Skin of body (tissue), 3 donors: ENCODE measurements at places on chromosomes 16 and 17. TPM values are rescaled to one million over a fixed set of nuclear protein-coding genes. Genes with fewer than 3 reads are reported as not detected.

The APOBR gene
- 1.7 TPM for total RNA-seq

GRCh38 chr16:83302853-83303252 lies 504.9 kb upstream of the HSBP1 start:
- no peak for DNase-seq

DNA sequence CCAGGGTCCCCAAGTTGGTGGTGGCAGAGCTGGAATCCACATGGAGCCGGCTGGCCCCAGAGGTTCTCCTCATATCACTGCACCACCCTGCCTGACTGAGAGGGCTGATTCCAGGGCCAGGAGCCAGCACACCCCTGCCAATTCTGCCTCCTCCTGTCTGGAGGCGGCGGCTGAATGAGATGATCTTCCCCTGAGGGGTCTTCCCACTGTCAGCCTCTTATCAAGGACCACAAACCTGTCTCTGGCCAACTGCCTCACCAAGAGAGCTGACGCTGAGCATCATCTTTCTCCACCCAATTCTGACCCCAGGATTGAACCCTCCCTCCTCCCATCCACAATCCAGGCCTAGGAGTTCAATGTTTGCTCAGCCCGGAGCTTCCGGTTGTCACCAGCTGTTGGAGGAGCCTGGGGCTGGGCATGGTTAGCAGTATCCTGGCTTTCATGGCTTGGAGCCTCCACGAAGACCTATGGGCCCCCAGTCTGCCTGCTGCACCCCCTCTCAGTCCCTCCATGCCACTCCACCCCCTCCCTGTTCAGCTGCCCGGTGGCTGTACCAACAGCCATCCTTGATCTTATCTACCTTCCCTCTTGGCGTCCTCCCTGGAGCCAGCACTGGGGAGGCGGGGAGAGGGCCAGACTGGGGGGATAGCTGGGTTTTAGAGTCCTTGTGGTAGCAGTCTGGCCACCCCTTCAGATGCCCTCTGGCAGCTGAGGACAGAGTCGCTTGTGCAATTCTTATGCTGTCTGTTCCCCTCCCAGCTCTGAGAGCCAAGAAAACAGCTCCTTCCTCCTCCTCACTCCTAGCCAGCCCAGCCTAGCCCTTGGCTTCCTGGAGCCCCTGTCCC lies 25.6 kb downstream of the ABCC3 start:
- no peak for DNase-seq

DNA sequence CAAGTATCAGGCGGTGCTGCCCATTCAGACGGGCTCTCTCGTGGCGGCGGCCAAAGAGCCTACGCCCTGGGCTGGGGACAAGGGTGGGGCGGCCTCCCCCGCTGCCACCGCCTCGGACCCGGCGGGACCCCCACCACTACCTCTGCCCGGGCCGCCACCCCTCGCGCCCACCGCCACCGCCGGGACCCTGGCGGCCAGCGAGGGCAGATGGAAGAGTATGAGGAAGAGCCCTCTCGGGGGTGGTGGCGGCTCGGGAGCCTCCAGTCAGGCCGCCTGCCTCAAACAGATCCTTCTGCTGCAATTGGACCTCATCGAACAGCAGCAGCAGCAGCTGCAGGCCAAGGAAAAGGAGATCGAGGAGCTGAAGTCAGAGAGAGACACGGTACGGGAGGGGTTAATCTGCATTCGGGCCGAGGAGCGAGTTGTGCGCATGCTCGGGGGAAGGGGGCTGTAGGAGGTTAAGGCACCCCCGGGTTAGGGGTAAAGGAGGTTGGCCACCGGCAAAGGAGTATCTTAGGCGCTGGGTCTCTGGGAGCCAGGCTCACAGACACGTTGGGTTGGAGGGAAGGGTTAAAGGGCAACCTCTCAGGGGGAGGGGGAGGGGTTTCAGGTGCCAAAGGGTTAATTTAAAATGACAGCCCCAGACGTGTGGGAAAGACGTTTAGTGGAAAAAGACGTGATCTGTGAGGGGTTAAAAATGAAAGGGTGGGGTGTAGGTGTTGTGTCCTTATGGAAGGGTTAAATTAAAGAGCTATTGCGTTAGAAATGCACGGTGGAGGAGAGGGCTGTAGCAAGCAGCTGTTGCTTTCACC lies 1.4 kb downstream of the MSL1 start:
- peak; percentile 32 for DNase-seq

- no peak for DNase-seq
Observed at GRCh38 chr16:54591816-54592246, 305.2 kb upstream of the IRX3 start.

GRCh38 chr17:15112846-15113617 lies 152.1 kb downstream of the PMP22 start:
- DNase-seq = no peak

DNA sequence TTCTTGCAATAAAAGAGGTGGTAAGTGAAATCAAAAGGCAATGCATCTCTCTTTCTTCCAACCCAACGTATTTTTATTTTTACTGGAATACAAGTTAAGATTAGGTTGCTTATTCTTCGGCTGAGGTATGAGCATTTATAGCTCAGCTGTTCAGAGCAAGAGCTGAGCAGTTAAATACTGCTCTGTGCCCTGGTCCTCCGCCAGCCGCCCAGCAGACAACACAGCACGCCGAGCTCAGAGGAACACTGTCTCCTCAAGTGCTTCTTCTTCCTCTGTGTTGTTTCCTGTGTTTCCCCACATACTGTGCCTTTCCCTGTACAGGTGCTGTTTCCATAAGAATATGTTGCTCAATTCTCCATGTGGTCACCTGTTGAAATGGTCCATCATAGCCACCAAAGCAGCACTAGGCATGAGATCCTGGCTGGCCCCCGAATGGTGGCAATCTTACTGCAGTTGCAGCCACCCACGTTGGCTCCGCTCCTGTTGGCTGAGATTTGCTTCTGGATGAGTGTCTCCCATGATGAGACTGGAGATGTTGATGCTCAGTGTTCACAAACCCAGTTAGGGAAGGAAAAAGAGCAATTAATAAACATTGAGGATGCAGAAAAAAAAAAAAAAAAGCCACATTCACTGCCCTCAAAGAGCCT lies 515.3 kb downstream of the GRIN2A start:
- DNase-seq = no peak

- no peak for DNase-seq
Observed at GRCh38 chr17:81563861-81564586, 11.9 kb upstream of the FAAP100 start.

The C16orf92 gene
- total RNA-seq = not detected

The WSCD1 gene
- 3.3 TPM for total RNA-seq

DNA sequence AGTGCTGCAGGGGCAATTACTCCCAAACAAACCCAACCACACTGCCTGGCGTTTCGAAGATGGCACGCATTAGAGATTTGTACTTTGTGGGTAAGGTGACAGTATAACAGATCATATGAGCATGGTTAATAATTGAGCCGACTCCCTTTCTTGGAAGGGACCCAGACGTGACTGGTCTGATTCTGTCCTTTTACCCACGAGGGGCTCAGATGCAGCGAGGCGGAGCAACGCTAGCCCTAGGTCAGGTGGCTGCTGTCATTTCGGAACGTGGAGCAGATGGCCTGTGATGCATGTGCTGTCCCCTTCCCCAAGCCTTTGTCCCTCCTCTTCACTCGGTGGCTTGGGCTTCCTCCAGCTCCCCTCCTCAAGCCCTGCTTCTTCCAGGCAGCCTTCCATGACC lies 84.2 kb downstream of the SNX29 start:
- no peak for DNase-seq

DNA sequence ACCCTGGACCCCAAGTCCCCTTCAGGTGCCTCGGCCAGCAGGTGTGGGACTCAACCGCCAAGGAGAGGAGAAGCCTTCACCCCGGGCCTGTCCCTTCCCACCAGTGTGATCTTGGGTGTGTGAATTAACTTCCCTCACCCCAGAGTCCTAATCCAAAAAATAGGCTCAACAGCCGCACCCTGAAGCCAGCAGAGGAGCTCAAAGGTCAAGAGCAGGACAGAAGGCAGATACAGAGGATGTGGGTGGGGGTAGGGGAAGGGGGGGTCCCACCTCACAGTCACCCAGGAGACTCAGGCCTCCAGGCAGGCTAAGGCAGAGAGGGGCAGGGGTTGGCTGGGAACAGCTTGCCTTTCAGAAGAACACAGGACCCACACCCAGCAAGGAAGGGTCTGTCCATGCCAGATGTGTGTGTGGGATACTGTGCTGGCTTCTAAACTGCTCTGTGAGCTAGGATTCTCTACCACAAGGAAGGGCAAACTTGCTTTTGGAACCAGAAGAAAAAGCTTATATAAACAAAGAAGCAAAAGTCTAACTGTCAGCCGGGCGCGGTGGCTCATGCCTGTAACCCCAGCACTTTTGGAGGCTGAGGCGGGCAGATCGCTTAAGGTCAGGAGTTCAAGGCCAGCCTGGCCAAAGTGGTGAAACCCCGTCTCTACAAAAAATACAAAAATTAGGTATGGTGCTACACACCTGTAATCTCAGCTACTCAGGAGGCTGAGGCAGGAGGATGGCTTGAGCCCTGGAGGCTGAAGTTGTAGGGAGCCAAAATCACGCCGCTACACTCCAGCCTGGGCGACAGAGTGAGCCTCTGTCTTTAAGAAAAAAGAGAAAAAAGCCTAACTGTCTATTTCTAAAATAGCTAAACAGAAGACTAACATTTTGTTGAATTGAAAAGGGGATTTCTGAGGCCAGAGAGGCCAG lies 4.6 kb downstream of the PIEZO1 start:
- DNase-seq = no peak

DNA sequence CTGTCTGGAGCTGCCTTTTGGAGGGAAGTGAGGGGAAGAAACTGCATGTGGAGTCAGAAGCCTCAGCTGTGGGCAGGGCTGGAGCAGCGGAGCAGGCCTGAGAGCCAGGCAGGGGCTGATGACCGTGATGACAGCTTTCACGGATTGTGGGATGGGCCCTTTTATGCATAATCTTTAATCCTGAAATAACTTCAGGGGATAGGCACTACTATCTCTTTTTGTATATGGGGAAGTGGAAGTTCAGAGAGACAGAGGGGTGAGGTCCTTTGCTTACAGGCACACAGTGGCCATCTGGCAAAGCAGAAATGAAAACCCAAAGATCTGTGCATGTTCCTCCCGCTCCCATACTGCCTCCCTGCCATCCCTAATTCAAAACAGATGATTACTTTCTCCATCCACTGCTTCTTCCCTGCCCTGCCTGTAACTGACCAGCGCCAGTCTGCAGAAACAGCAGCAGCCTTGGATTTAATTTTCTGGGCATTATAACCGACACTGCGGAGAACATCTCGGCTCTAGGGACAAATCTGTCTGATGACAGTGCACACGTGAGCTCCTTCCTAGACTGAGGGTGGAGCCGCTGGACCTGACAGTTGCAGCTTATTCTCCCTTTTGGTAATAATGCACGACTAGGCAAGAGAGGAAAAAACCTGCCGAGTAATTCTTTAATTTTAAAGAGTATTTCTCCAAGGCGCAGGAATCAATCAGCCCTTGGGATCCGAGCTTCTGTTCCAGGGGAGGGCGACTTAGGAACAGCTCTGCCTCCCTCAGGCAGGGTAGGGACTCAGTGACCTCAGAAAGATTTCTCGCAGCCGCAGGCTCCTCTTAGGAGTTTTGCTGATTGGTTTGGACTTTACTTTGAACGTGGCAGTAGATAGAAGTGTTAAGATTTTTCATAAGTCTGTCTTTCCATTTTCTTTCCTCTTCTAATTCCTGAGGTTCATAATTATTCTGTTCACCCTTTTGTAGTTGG lies 95.4 kb downstream of the UTP18 start:
- DNase-seq = peak; percentile 21

DNA sequence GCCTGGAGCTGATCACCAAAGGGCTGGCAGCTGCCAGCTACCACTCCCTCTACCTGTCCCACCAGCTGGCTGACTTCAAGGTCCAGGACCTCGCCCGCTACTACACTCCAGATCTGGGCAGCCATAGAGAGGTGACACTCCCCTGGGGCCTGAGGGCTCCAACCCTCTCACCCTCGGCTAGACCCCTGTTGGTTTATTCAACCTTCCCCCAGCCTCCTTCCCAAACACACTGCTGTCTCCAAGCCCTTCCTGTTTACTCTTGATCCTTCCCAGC lies 18.0 kb downstream of the ALOX12B start:
- no peak for DNase-seq

The HSPB9 gene
- not detected for total RNA-seq

DNA sequence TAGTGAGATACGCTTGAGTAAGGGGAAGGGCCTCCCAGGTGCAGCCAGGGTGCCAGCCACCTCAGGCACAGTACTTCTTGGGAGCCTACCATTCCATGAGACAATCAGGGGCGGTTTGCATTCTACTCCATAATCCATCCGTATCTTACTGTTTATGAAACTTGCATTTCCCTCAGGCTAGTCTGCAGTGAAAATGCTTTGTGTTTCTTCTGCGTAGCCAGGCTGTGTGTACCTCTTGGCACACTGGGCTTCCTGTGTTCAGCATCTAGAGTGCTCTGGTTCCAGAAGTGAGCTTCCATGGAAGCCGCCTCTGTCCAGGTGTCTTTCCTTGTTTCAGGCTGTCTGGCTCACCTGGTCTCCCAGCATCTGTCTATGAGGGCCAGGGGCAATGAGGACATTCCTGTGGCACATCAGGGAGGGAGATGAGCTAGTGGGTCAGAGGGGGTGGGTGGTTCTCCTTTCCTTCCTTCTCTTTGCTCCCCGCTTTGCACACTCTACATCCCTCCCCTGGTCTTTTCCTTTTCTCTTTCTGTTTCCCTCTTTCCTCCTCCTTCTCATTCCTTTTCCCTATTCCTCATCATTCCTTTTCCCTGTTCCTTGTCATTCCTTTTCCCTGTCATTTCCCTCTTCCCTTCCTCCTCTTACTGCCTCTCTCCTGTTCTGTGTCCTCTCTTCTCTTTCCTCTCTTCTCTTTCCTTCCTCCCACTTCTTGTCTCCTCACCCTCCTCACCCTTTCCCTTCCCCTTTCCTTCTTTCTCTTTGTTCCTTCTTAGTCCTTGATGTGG lies 386.5 kb downstream of the CPPED1 start:
- no peak for DNase-seq

DNA sequence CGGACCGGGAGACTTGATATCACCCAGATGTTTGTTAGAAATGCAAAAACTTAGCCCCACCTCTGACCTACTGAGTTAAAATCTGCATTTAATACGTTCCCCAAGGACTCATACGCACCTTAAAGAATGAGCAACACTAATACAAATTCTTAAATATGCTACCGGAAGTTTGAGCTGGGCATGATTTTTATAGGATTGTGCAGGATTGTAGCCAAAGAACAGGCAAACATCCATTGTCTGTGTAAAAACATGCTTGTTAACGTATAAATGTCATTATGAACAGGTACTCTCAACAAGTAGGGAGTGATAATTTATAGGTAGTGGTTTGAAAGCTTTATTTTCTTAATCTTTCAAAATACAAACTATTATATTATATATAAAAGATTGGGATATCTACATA lies 22.3 kb upstream of the COX10 start:
- DNase-seq = no peak

The USP6 gene
- total RNA-seq = 0.20 TPM

GRCh38 chr16:27761816-27762215 lies 211.9 kb downstream of the KATNIP start:
- no peak for DNase-seq

The TMEM114 gene
- total RNA-seq = not detected

DNA sequence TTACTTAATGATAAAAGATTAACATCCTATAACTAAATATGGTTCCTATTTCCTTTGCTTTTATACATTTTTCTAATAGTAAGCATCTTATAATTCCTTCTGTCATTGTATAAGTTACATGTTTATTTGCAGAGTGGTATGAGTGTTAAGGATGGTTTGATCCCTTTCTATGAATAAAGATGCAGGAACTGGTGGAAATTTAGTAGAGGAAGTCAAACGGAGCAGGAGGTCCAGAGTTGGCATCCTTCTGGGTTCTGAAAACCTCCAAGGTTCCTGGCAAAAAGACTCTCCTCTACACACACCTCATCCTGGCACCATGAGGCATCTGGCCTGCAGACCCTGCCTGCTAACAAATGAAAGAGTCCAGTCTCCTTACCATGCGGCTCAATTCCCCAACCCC lies 296.8 kb downstream of the SOX9 start:
- no peak for DNase-seq
